ENCODE measurements at places on chromosomes 7 and 10. TPM values are rescaled to one million over a fixed set of nuclear protein-coding genes. Genes with fewer than 3 reads are reported as not detected.

CDHR1 gene
- not detected for polyA plus RNA-seq

INTS1 gene
- polyA plus RNA-seq: 24.8 TPM

MMD2 gene
- polyA plus RNA-seq: not detected

NOS3 gene
- 0.61 TPM for polyA plus RNA-seq

All from GM23248 (cell line).